ENCODE measurements at places on chromosomes 7 and 10.

DNA sequence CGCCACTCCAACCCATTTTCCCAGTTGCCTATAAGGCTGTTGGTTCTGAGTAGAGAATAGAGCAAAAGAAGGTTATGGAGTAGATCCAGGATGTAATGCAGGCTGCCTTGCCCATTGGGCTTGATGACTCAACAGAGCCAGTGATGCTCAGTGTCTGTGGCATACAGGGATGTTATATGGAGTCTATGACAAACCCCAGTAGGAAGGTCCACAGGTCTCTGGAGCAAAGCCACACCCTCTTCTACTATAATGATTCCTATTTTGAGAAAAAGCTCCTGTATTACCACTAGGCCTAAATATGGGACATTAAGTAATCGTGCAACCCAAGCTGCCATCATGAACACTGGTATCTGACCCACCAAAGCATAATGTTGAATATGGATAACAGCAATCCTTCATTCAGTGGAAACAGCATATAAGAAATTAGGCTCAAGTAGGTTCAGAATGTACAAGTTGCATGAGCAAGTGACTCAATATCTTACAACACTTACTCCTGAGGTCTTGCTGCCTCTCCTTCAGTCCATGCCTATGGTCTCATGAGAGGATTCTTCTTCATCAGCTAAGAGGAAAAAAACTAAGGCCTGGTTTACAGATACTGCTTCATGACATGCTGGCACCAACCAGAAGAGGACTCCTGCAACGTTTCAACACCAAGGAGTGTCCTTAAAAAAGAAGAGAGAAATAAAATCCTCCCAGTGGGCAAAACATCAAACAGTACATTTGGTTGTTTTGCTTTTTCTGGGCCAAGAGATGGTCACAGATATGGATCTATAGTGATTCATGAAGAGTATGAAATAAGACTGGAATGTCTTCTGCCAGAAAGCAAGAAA is 14.8 kb upstream of the FHIP2A start:
- DNase-seq, result no peak

DNA sequence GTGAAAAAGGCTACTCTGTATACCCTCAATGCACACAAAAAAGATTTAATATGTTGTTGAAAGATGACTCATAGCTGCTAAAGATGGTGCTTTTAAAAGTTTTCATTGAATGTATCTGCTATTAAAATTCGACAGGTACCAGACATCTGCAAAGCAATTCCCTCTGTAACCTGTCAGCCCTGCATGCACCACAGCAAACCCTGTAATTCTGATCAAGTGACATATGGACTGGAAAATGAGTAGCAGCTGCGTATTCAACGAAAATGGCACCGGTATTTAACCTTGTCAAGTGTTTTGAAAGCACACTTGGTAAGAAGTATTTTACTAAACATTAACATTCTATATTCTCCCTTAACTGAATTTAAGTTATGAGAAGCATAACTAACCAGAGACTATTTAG is 58.2 kb upstream of the PTPRN2 start:
- DNase-seq, result no peak

- DNase-seq, result no peak
Observed at GRCh38 chr7:132804849-132805485, 228.7 kb upstream of the PLXNA4 start.

GRCh38 chr7:82268632-82269031 is 174.9 kb downstream of the CACNA2D1 start:
- DNase-seq, result no peak

DNA sequence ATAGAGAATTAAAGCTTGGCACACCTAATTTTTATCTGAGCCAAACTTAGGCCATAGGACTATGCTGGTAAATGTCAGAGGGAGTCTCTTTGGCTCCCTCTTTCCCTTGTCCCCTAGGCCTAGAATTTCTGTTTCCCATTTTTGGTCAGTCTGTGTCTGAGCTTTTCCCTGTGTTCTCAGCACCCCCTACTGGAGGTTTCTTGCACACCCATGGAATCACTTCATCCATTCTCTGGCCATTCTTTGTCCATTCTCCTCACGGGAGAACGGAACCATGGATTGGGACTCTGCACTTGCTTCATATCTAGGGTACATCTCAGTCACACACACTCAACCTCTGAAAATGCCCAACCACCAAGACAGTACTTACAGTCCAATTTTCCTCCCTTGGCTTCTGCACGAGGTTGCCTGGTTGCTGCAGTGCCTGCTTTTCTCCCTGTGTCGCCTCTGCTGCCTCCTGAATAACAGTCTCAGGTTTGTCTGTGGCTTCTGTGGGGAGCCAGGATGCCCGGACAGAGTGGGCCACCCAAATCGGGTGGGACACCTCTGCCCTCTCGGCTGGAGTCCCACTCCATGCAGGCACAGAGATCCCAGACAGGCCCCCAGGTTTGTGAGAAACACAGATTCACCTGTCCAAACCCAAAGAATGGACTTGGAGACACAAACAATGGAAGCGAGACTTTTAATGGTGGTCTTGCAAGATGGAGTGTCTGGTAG is 35.1 kb upstream of the DNAH11 start:
- DNase-seq, result no peak

DNA sequence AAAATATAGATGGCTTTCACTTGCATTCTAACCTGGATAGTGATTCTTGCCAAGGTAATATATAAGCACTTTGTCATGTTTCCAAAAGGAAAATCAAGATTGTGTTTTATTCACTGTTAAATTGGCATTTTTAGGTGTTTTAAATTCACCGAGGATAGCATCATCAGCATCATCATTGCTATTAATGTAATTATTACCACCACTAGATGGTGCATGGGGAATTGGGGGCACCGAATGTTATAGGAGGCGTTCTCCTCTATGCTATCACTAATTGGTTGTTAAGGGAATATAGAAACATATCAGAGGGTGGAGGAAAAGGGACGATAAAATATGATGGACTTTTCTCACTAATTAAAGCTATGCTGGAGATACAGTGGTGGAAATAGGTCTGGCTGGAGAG is 95.5 kb downstream of the CELF2 start:
- DNase-seq, result no peak

DNA sequence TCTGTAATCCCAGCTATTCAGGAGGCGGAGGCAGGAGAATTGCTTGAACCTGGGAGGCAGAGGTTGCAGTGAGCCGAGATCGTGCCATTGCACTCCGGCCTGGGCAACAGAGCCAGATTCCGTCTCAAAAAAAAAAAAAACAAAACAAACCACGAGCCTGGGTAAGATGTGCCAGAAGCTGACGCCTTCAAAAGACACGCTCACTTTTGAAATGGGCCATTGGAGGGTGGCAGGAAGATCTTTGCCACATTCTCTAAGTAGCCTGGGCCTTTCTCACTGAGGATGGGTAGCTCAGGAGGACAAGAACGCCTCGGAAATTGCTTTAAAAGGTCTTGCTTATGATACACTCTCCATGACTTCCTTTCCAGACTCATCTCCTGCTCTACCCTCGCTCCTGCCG is 172.7 kb downstream of the SH3PXD2A start:
- DNase-seq, result no peak

GRCh38 chr10:28587270-28587969 is 54.5 kb downstream of the WAC start:
- DNase-seq, result no peak

DNA sequence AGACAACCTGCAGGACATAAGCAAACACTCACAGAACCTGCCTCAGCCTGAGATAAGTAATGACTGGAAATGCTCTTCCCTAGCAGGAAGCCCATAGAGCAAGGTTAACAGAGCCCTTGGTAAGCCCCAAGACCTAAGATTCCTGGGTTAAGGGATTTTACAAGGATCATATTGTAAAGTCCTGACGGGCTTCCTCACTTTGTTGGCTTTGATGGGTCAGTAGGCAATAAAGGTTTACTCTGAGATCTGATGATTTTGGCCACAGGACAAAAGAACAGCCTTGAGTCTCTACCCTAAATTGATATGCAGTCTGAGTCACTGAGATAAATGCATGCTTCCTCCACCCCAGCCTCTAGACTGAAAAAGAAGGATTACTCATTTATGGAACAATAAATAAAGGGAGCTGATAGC is 270.8 kb downstream of the HTR7 start:
- no peak for DNase-seq

DNA sequence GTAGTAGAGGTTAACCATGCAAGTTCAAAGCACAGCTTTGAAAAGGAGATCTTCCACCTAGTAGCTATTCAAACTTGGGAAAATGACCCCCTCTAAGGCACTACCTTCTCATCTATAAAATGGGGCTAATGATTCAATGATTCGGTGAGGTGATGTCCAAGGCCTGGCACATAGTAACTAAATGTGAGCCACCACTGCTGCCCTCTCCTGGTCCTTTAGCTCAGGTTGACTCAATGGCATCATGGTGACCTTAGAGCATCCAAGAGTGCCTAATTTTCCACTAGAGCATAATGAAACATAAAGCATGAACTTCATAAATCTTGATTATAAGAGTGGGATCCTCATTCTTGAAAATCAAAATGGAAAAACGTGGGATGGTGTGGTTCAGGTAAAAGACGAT is 16.3 kb upstream of the PLCE1 start:
- no peak for DNase-seq

DNA sequence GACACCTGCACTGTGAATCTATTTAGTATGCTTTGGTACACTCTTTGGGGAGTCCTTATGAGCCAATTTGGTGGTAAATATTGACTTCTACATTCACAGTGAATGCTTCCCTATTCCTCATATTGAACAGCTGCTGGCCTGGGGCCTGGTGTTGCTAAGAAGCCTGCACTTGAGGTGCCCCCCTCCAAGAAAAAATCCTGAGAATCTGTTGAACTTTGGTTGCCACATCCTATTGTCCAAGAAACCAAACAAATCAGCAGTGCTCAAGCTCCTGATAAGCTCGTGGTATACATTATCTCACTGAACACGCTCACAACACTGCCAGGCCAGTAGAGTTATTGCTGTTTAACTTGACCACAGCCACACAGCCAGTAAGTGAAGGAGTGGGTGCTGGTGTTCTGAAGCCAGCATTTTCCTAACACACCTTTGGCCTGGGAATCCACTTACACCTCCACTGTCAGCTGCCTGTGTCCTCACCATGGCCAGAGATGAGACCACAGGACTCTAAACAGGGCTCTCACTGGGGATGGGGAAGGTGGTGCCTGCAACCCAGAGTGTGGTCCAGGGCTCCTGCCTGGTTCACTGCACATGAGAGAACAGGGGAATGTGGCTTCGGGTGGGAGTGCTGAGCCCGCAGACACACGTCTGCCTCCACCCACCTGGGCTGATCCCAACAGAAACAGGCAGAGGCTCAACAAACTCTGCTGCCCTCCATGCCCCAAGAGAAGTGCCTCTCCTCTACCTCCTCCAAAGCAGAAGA is 6.7 kb downstream of the DDC start:
- DNase-seq, result no peak

GRCh38 chr10:26357203-26357602 is 80.9 kb upstream of the APBB1IP start:
- no peak for DNase-seq

GRCh38 chr7:35854311-35854710 is 53.5 kb downstream of the SEPTIN7 start:
- DNase-seq, result no peak

GRCh38 chr10:86547296-86547695 is 25.7 kb upstream of the WAPL start:
- no peak for DNase-seq

DNA sequence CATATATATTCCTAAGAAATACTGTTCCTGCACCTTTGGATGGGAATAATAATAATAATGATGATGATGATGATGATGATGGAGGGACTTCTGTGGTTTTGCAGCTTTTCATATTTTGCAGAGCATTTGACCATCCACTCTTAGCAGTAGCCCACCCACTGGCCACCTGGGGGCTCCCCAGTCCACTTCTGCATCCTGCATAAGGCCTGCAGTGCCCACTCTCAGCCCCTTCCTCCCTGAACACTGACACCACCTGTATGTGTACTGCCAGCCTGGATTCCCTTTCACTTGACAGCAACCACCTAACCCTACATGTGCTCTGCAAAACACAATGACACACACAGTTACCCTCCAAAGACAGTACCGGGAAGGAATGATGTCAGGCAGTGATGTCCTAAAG is 131.4 kb downstream of the ADAM12 start:
- DNase-seq, result no peak

GRCh38 chr7:128726059-128726736 is 13.0 kb upstream of the CALU start:
- no peak for DNase-seq

DNA sequence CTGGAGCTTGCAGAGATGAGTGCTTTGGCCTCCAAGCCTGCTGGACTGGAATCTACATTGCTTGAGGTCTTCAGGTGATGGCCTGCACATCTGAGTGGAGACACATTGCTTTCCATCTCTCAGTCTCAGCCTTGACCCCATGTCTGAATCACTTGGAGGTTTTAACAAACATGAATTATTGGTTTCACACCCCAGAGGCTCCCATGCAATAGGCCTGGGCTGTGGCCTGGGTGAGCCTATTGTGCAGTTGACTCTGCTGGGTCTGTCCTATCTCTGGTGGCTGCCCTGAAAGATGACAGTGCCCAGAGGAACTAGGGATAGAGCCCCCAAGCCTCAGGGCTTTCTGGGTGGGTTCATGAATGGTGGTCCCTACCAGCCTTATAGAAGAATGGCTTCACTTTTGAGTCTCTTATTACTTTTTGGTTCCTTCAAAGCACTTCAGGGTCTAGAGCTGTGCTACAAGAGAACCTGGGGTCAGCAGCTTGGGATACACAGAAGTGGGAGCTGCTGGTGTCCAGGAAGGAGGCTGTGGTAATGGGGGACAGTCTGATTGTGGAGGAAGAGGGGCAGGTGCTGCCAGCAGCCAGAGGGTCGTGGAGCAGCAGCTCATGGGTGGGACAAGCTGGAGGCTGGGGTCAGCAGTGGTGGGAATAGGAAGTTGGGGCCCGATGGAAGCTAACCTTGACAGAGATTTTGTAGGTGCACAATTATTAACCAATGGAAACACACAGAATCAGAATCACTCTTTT is 5.5 kb downstream of the RAMP3 start:
- DNase-seq, result no peak

DNA sequence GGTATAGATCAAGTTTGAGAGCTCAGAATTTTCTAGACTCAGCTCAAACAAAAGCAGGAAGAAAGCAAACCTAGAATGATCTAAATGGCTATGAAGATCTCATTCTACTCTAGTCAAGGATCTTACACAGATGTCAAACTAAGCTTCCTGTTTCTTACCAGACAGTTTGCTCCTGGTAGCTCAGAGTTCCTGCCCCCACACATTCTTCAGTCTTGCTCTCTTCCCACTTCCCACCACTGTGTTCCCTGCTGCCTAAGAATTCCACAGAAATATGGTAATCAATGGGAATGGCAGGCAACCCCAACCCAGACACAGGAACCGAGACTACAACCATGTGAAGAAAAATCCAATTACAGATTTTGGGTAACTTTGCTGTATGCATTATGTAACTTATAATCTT is 133.4 kb upstream of the PTN start:
- no peak for DNase-seq

Measured in activated T-helper 1 cell treated with anti-CD3 and anti-CD28 coated beads, Interleukin-2, amount 50 U/mL, for 16 hours (primary cell).